ENCODE measurements at places on chromosomes 4 and X. TPM values are rescaled to one million over a fixed set of nuclear protein-coding genes. Genes with fewer than 3 reads are reported as not detected.

GRCh38 chr4:12555011-12555410 is 929.1 kb downstream of the RAB28 start:
- no peak for DNase-seq

- no peak for DNase-seq
Observed at GRCh38 chr4:76308548-76308947, 2.0 kb downstream of the STBD1 start.

- DNase-seq, result no peak
Observed at GRCh38 chr4:7228734-7229133, 36.4 kb downstream of the SORCS2 start.

Gene LGI2
- total RNA-seq, result not detected

Data from activated naive CD8-positive, alpha-beta T cell treated with anti-CD3 and anti-CD28 coated beads for 36 hours (primary cell).